ENCODE measurements at places on chromosomes 6 and 20.

GRCh38 chr6:44243345-44243744 lies 3.6 kb upstream of the HSP90AB1 start:
- DNase-seq = no peak

- DNase-seq = no peak
Measured at GRCh38 chr6:2624177-2624576, 126.5 kb downstream of the MYLK4 start.

GRCh38 chr6:108304646-108305045 lies 9.8 kb downstream of the AFG1L start:
- no peak for DNase-seq

GRCh38 chr20:38836991-38837390 lies 31.5 kb downstream of the PPP1R16B start:
- no peak for DNase-seq

DNA sequence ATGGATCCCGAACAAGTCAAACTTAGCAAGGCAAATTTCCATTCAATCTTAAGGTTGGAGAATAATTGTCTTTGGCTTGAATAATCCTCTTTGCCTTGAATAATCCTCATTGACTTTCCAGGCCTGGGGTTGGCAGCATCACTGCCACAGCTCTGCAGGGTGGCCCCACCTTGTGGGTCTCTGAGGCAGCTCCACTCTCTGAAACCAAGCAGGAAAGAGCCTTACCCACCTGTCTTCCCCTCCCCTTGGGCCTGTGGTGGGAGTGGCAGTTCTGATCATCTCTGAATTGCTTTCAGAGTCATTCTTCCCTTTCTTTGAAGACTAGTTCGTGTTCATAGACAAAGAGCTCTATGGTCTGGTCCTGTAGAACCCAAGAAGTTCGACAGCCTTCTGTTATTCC lies 47.5 kb downstream of the KCNQ5 start:
- no peak for DNase-seq

DNA sequence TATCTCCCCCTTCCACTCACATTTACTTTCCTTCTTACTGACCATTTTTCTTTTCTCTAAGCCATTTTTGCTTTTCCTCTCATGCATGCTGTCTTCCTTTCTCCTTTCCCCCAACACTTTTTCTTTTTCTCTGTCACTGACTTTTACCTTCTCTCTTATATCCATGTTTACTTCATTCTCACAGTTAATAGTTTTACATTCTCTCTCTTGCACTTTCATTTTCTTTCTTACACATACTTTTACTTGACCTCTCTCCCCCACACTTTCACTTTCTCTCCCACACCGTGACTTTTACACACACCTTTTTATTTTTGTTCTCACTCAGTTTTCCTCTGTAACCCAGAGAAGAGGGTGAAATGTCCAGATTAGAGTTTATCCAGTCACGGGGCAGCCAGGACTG lies 636.3 kb downstream of the PTPRT start:
- no peak for DNase-seq

DNA sequence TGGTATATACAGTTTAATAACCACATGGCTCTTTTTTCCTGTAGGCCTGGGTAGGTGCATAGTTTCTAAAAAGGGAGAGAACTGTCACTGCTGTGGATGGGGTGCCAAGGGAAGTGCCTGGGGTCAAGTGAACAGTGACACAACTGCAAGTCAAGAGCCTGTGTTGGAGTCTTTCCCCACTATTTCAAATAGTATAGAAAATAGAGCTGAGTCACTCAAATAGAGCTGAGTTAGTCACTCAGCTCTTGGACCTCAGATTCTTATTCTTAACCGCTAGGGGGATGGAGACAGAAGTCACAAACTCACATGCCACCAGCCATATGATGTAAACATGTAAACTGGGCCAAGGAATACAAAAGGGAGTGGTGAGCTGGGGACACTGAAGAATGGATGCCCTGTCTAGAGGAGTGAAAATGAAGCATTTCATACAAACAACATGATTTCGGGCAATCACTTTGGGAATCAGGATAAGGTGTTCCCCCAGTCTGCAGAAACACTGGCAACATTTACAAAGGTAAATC lies 2.1 kb downstream of the NQO2 start:
- no peak for DNase-seq

DNA sequence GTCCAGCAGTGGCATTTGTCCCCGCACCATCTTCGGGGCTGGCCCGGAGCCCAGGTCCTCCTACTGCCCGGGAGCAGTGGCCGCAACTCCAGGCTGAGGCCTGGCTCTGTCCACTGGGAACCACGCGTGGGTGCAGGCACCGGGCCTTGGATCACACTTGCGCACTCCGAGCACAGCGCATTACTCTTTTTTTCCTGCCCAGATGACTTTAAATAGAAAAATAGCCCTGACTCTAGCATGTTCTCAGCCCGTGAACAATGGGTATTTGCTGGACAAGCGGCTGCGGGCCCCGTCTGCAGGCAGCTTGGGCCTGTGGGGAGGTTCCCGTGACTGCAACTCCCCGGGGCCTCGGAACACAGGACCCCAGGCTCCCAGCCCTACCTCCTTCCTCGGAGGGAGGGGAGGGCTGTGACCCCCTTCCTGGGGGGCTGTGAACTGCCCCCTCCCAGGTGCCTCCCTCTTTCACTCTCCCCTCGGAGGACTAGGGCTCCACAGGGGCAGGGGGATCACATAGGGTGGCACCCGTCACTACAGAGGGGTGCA lies 162.2 kb downstream of the TBXT start:
- DNase-seq = no peak

DNA sequence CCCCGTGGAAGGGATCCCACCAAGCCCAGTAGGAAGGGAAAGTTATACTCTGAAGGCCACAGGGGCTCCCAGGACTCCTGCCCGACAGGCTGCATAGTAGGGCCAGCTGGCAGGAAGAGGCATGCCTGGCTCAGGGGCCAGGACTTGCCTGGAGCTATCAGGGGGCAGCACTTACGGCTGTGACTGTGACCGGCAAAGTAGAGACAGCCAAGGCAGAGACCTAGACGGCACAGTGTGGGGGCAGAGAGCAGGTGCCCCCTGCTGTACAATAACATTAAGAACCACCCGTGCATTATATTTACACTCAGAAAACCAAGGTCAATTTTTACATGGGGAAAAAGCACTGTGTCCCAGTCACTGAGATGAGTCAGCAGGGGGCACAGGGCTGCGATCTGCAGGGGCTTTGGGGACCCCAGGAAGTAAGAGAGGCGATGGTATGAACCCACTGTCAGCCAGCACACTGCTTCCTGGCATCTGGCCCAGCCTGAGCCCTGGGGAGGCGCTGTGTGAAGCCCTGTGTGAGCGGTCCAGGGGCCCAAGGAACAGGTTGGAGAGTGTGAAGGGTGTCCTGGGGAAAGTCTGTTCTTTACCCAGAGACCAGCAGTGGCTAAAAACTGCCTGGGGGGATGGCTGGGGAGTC lies 9.9 kb downstream of the CCDC167 start:
- no peak for DNase-seq

DNA sequence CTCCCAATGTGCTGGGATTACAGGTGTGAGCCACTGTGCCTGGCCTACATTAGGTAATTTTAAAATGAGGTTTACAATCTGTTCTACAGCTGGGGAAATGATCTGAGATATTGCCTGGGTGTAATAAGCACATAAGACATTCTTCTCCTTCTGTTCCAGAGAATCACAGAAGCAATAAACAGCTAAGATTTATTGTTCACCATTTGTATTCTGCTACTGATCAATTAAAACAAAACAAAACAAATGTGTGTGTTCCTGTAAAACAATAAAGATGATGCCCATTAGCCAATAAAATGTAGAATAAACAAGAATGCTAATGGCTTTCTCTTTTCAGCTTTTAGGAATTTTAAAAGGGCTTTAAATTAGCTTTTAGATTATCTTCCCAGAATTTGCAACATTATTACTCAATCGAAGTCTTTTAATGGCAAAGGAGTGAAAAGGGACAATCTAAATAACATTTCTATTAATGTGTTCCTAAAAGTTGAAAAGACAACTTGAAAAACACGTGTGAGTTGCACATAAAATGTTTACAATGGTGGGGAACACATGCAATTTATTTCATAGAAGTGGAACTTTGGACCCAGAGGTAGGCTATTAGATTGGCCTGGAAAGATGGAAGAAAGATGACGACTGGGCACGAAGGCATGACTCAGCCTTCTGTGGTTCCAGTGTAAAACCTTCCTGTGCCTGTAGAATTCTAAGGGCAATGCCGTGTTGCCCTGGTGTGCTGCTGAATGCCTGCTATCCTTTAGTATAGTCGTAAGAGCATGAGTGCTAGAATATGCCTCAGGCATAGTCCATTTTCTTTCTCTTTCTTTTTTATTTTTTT lies 29.0 kb upstream of the DEK start:
- DNase-seq = no peak
